ENCODE measurements at places on chromosomes 5 and 9.

GRCh38 chr5:74954919-74955318, 88.7 kb upstream of the FAM169A start:
- no peak for DNase-seq

GRCh38 chr5:150397782-150398721, 14.7 kb downstream of the CD74 start:
- DNase-seq: no peak

GRCh38 chr9:134655101-134655500, 13.5 kb downstream of the COL5A1 start:
- DNase-seq: no peak

GRCh38 chr5:156920861-156921431, 42.1 kb downstream of the TIMD4 start:
- DNase-seq: no peak

GRCh38 chr9:105457560-105458294, 9.9 kb downstream of the FSD1L start:
- DNase-seq: no peak

GRCh38 chr9:100774962-100775361, 197.1 kb downstream of the CAVIN4 start:
- no peak for DNase-seq

GRCh38 chr9:29806937-29807618, 2233.8 kb upstream of the C9orf72 start:
- no peak for DNase-seq

GRCh38 chr9:131720330-131720729, 19.5 kb downstream of the RAPGEF1 start:
- DNase-seq: no peak

DNA sequence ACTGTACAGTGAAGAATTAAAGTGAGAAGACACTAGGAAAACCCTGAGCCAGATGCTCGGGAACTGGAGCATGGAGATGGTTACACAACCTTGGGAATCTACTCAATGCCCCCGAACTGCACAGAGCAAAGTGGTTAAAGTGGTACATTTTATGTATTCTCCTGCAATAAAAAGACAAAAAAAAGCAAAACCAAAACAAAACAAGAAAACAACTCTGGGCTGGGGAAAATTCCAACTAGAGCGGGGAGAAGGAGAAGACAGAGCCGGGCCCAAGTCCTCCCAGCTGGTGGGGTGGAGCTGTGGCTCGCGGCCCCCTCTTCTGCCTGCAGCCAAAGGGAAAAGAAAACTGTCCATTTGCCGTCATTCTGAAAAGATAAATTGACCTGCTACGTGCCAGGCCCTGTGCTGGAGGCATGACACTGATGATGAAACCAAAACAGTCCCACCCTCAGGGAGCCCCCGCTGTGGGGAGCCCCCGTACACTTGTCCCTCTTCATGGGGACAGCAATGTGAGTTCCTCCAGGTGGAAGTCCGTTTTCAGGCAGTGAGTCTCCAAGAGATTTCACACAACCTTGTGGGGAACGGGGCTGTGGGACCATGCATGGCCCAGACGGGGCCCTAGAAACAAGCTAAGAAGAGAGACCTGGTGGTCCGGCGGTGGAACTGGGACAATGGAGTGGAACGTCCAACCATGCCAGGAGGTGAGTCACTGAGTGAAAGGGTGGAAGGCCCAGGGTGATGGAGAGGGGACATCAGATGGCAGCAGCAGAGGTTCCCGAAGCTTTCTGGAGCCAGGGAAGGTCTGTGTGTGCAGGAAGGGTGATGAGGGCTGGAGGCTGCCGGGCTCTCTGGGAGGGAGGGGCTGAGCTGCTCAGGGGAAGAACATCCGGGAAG, 114.8 kb upstream of the COL5A1 start:
- DNase-seq: no peak

DNA sequence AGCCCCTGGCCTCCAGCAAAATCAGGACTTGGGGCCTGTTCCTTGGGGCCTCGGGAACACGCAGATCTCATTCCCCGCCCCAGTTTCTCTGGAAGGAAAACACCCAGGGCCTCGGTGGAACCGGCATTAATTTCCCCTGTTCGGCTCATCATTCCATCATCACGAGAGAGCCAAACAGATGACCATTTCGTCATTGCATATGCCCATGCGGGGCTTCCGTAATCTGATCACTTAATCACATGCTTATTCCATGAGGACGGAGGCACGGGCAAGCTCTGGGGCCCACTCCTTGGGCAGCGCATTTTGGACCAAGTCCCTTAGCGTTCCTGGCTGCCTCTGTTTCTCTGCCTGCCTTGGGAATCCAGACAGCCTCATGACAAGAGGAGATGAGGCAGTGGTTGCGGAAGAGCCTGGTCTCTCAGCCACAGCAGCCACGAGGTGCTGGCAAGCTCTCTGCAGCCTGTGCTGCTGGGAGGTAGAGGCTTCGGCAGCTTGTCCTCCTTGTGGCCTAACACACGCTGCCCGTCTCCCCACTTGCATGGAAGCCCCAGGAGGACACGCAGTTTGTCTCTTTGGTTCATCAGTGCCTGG, 65.0 kb upstream of the IER5L start:
- DNase-seq: no peak

DNA sequence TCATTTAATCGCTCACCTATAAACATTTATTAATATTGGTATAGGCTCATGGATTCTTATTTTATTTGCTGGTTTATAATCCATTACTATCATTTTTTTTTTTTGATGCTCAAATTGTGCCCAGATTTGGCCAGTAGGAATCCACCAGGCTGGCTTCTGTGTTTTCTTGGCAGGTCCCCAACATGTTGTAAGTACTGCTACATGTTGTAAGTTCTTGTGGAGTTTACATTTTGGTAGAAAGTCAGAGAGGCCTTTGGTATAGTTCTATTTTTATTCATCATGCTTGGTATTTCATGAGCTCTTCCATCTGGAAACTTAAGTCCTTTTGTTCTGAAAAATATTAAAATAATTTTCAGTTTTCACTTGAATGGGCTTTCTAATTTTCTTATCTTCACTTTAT, 47.1 kb downstream of the MAT2B start:
- DNase-seq: no peak

DNA sequence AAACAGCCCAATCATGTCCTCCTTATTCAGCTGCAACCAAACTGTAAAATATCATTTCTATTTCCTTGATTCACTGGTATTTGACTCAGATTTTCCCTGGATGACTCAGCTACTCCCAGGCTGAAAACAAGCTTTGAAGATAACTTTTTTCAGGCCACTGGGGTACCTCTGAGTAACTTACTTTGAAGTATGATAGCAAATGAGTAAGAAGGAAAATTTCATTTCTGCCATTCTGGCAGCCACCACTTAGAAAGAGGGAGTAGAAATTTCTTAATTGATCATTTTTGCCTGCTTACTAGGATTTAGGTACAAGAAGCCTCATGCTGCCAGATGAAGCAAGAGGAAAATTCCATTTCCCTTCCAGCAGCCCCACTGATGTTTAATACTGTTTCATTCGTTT, 247.4 kb downstream of the PRELID2 start:
- DNase-seq: no peak

- DNase-seq: no peak
Observed at GRCh38 chr9:113770396-113770795, 105.7 kb upstream of the ZNF618 start.

- no peak for DNase-seq
Observed at GRCh38 chr9:89853161-89853560, 248.3 kb downstream of the GADD45G start.

GRCh38 chr5:38725371-38725865, 120.4 kb upstream of the OSMR start:
- DNase-seq: no peak
